Pulmonary artery endothelial cell (primary cell): ENCODE measurements at places on chromosomes 7 and 10. TPM values are rescaled to one million over a fixed set of nuclear protein-coding genes. Genes with fewer than 3 reads are reported as not detected.

The PNLIPRP1 gene
- not detected in 2 replicates for total RNA-seq

The GALNT17 gene
- total RNA-seq, result not detected in 2 replicates

The NACAD gene
- total RNA-seq, result 0.59 and 0.85 TPM in 2 replicates

The CPEB3 gene
- total RNA-seq, result 0.92 and 1.5 TPM in 2 replicates

The TMEM213 gene
- not detected in 2 replicates for total RNA-seq

The PGAM2 gene
- 0.14 TPM in 1 of 2 replicates, not detected in the other for total RNA-seq

The MAGI2 gene
- 1.3 and 2.7 TPM in 2 replicates for total RNA-seq
